ENCODE measurements at places on chromosomes 12 and 14. TPM values are rescaled to one million over a fixed set of nuclear protein-coding genes. Genes with fewer than 3 reads are reported as not detected.

SIX1 gene
- total RNA-seq, result not detected

IL22 gene
- total RNA-seq, result not detected

SLC17A8 gene
- total RNA-seq, result not detected

DNA sequence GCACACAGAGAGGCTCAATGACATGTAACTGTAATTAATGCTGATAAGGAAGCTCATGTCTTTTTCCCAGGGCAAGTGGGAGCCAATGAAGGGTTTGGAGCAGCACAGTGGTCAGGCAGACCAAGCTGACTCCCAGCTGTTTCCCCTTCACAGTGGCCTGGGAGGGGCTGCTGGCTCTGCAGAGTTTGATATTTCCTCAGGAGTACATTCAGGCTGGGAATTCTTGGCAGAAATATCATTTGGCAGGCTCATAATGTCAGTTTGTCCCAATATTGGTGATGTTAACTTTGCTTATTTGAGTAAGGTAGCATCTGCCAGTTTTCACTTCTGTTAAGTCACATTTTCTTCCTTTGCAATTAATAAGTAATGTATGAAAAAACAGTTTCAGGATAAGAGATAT is 247.0 kb downstream of the EMP1 start:
- no peak for DNase-seq

- DNase-seq, result no peak
These were observed 116.3 kb upstream of the PRICKLE1 start for GRCh38 chr12:42705863-42706262.

DNA sequence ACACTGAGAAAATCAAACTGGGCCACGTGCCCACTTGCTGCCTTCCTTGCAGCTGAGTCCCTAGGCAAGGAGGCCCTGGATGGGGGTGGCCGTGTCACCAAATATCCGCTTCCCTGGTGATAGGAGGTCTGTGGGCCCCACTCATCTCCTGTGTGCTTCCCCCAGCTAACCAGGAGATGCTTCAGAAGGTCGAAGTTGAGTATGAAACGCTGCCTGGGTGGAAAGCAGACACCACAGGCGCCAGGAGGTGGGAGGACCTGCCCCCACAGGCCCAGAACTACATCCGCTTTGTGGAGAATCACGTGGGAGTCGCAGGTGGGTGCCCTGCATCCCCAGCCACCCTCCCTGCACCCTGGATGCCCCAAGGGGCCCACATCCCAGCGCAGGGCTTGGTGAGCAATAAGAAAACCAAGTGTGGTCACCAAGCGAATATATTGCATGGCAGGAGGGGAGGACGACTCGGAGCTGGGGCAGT is 6.8 kb upstream of the SIVA1 start:
- DNase-seq, result peak; percentile 77

- peak; percentile 10 for DNase-seq
These were observed 15.2 kb upstream of the ACTR6 start for GRCh38 chr12:100185361-100185894.

GRCh38 chr12:103640831-103641230 is 53.8 kb downstream of the STAB2 start:
- no peak for DNase-seq

- DNase-seq, result no peak
These were observed 43.8 kb downstream of the MED13L start for GRCh38 chr12:116233669-116234068.

DNA sequence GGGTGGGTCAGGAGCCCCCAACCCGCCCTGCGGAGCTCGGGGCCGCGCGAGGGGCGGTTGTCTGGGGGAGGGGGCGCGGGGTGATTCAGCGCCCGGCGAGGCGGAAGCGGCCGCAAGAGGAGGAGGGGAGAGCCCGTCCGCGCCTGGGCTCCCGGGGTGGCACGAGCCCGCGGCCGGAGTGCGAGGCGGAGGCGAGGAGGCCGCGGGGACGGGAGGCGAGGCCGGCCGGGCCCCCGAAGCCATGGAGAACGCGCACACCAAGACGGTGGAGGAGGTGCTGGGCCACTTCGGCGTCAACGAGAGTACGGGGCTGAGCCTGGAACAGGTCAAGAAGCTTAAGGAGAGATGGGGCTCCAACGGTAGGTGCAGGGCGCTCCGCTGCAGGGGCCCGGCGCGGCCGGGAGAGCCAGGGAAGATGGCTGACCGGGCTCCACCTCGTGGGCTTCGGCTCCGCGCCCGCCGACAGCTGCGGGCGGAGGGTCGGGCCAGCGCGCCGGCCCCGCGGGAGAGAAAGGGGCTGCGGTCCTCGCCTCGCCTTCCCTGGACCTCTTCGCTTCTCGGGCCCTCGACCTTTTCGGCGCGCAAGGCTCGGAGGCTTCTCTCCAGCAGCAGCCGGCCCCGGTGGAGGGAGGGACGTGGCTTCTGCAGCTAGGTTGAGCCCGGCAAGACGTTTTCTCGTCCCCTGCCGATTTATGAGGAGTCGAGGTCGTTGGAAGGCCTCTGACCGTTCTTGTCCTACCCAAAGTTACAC is 677 bp downstream of the ATP2A2 start:
- peak; percentile 56 for DNase-seq
